ENCODE measurements at places on chromosomes 6 and 20. TPM values are rescaled to one million over a fixed set of nuclear protein-coding genes. Genes with fewer than 3 reads are reported as not detected.

DNA sequence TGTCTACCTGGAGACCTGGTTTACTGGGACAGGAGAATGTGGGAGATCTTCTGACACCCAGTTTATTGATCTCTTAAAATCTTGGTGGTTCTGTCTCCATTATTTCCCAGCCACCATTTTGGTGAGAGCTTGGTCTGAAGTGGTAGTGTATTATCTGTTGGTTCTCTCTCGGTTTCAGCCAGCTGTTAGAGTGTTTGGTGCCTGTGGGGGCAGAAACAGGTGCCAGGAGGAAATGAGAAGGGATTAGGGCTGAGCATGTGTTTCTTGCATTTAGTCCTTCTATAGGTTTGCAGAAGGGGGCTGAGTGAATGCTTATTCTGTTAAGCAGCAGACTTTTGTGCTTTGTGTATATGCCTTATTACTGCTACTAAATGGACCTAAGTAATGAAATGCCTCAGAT is 9.6 kb downstream of the JARID2 start:
- no peak for DNase-seq

The SIM1 gene
- total RNA-seq = not detected

The APCDD1L gene
- total RNA-seq = 0.27 TPM

DNA sequence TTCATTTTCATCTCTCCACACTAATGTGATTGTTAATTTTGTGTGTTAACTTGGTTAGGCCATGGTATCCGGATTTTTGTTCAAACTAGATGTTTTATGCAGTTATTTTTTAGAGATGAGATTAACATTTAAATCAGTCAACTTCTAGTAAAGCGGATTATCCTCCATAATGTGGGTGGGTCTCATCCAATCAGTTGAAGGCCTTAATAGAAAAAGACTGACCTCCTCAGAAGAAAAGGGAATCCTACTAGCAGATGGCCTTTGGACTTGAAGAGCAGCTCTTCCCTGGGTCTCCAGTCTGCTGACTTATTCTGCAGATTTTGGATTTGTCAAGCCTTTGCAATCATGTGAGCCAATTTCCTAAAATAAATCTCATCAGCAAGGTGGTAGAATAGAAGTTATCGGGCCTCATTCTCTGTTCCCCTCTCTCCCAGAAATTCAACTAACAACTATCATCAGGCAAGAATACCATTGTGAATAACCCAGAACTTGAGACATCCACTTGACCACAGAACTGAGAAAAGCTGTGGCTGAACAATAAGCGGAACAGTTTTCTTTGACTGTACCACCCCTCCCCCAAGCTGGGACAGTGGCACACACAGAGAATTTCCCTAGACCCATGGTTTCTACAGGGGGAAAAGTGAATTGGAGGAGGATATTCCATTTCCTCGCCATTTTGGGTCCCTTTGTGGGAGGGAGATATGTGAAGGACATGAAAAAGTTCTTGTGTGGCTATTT is 323.0 kb downstream of the UTRN start:
- DNase-seq = no peak

DNA sequence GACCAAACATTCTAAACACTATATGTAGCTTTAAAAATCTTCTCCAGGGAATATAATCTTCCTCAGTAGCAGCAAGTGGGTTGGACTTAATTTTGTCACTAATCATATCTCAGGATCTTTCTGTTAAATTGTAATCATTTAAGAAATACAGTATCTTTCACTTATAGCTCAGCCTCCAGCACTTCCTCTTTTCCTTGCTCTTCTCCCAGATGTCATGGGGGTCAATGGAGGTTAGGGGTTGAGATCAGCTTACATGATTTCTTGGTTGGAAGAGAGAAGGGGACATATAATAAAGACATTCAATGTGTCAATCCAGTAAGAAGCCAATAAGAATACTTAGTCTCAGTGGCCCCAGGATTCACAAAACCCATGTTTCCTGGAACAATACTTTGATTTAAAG is 15.7 kb upstream of the REPS1 start:
- DNase-seq = no peak

- no peak for DNase-seq
These were observed 75.3 kb upstream of the RIPOR2 start for GRCh38 chr6:25010902-25011625.

- no peak for DNase-seq
These were observed 537.4 kb downstream of the TENT5A start for GRCh38 chr6:81215092-81215432.

The C6orf163 gene
- total RNA-seq = 0.55 TPM

The BTNL2 gene
- total RNA-seq = 0.31 TPM

The CCN6 gene
- total RNA-seq = not detected

The DSP gene
- total RNA-seq = 55.5 TPM

DNA sequence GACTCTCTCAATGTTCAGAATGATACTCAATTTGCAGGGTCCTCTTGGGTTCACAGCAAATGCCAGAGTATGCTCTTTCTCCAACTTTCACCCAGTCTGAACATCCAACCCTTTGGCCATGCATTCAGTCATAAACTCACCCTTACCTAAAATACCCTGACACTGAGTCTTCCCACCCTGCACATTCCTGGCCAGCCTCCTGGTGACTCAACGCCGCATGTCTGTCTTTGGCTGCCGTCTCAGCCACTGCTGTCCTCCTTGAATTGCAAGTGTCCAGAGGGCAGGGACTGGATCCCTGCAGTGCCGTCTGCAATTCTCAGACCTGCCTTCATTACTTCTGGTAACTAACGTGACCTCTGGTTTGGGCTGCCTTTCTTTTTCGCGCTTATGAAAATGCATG is 593.4 kb downstream of the QKI start:
- DNase-seq = no peak

GRCh38 chr6:53214172-53214571 is 65.5 kb upstream of the GCM1 start:
- no peak for DNase-seq

- DNase-seq = no peak
These were observed 111.0 kb upstream of the RALGAPA2 start for GRCh38 chr20:20823476-20823881.

The C20orf141 gene
- total RNA-seq = not detected

DNA sequence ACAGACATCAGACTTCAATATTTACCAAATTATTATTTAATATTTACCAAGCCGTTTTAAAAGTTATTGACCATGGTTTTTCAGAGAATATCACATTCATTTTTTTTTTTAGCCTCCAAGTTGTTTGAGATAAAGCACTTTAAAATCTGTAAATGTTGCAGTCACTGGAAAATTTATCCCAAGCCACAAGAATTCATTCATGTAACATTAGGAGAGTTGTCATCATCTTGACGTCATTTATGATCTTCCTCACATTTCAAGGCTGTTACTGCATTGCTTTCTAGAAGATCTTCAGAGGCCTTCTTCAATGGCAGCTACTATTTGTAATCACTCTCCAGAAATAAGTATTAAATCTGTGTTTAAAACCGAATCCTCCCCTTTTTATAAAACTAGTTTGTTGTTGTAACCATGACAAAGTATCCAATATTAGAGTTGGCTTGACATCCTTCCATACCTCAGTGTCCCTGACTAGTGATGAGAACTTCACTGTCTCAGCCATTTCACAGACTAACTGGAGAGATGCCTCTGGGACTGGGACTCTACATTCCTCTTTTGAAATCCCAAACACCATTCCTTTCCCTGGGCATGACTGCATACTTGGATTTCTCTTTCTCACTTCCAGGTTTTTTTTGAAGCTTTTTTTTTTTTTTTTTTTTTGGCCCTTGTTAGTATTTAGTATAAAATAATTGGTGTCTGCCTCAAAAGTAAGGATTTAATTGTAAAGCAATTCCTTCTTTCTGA is 100.1 kb downstream of the ZFAND3 start:
- DNase-seq = no peak

- DNase-seq = no peak
These were observed 41.7 kb downstream of the PHF3 start for GRCh38 chr6:63677282-63677681.

The PNLDC1 gene
- not detected for total RNA-seq

GRCh38 chr6:33788694-33789549 is at the start of gene LEMD2:
LEMD2 (minus strand) TSS chr6:33789130; CDS start chr6:33789116, 14 bp downstream.
- peak; percentile 94 for DNase-seq

DNA sequence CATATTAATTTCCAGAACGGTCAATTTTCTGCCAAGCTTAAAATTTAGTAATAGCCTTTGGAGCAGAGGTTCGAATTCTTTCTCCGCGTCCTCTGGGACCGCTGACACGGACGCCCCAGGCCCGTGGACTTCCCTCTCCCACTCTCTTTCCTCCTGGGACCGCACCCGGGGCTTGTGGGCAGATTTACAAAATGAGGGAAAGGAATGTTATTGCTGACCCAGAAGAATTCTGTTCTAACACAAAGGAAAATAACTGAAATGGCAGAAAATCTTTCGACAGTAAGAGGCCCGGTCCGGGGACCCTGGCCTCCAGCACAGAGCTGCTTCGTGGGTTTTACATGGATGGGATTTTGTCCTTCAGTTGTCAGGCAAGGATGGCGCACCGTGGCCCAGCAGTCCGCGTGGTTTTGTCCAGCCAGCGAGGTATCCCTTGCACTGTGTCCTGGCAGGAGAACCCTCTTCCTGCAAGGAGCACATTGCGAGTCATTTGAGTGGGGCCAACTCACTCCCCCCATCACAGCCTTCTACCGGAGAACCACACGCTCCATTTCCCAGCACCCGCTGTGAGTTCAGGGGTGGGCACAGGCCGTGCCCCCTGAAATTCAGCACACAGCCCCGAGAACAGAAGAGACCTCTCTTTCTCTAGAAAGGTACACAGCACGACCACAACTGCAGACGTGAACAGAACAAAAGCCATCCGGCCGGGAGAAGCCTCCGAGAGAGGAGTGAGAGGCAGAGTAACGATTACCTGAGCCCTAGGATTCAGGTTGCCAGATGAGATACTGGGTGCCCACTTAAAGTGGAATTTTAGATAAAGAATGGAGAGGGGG is 106.0 kb upstream of the AFDN start:
- DNase-seq = no peak

The F13A1 gene
- 75.3 TPM for total RNA-seq

The PROCR gene
- total RNA-seq = 31.8 TPM

- DNase-seq = no peak
These were observed 43.5 kb upstream of the TINAG start for GRCh38 chr6:54264581-54265272.

The CASS4 gene
- 1.4 TPM for total RNA-seq

DNA sequence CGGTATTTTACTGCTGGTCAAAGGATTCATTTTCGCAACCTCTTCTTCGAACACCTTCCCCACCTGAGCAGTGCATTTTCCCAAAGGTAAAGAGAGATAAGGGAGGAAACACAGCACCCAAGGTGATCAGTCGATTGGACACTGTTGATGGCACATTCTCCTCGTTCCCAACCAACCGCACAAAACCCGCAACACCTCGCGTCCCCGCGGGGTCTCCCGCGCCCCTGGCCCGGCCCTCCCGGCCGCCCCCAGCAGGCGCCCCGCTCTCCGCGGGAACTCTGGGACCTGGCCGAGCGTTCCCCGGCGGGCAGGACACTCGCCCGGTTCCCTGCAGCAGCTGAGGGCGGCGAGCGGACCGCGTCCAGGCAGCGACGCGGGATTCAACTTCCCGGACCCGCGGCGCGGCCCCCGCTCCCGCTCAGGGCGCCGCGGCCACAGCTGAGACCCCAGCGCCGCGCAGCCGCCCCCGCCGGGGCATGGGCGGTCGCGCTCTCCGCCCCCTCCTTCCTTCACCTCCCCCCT is 506 bp downstream of the RGS17 start:
- DNase-seq = no peak

GRCh38 chr6:24899136-24899996 is 36.4 kb downstream of the RIPOR2 start:
- no peak for DNase-seq

The SDCBP2 gene
- total RNA-seq = 4.3 TPM

DNA sequence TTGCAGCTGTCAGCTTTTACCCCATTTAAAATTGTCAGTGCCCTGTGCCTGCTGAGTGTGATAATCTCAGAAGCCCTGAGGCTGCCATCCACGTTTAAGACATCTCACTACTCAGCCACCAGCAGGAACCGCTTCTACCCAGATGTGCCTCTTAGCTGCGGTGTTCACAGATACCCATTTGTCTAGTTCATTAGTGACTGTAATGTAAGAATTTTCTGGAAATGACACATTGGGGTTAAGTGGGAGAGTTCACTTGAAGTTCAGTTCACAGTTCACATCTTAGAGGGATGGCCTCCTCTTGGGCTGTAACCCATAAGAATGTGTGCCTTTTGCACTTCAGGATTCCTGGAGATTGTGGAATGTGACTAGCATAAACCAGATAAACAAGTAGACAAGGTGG is 477.7 kb downstream of the BTBD3 start:
- DNase-seq = no peak

The RIPOR3 gene
- total RNA-seq = 11.2 TPM

GRCh38 chr6:84093441-84094435 is 60.2 kb downstream of the MRAP2 start:
- DNase-seq = no peak

Data from adrenal gland (tissue), 19 donors.